Fibroblast of upper back skin (primary cell): ENCODE measurements at places on chromosomes 3 and 15.

DNA sequence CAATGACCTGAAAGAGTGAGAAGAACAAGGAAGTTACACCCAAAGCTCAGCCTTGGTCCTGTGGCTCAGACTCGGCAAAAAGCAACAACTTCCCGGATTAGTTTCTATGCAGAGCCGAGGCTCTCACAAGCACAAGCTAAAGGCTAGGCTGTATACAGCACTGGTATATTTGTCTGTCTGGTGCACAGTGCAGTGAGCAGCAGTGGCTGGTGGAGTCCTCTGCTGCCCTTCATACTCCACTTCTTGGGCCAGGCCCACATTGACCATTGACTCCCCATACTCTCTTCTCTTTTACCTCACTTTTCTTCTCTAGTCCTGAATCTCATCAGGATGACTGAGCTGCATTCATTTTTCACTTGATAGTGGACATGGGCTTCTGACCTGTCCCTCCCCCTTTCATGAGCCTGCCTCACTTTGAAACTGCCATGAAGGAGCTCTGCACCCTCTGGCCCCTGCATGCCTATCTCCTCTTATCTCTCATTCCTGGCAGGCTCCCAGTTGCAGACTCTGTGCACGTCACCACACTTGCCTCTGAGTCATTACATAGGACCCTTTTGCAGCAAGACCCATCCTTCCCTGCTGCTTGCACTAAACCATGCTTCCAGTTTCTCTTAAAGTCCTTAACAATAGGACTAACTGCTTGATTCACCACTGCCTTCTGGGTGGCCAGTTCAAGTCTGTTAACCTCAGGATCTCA is 379.3 kb downstream of the NTRK3 start:
- DNase-seq = peak; percentile 90

- DNase-seq = no peak
Measured at GRCh38 chr3:72093270-72093991, 308.5 kb upstream of the PROK2 start.

GRCh38 chr3:111472556-111472955 is 69.4 kb upstream of the CD96 start:
- no peak for DNase-seq

- no peak for DNase-seq
Measured at GRCh38 chr15:52464040-52464439, 64.6 kb downstream of the MYO5A start.

- no peak for DNase-seq
Measured at GRCh38 chr15:69860321-69860720, 237.4 kb downstream of the TLE3 start.

DNA sequence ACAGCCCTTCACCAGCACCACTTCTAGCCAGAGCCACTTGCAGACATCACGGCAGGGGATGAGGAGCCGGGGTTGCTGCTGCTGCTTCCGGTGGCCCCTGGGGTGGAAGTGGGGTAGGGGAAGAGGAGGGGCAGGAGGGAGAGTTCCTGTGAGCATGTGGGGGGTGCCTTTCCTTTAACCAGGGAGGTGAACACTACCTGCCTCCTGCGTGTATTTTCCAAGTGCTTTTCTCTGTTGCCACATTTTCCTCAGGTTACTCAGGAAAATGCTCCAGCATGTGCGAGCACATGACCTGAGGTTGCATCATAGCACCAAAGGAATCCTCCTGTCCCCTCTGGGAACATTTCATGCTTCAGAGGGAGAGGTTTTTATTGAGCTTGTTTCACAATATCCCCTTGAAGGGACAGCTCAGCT is 12.2 kb upstream of the SACM1L start:
- DNase-seq = peak; percentile 71

DNA sequence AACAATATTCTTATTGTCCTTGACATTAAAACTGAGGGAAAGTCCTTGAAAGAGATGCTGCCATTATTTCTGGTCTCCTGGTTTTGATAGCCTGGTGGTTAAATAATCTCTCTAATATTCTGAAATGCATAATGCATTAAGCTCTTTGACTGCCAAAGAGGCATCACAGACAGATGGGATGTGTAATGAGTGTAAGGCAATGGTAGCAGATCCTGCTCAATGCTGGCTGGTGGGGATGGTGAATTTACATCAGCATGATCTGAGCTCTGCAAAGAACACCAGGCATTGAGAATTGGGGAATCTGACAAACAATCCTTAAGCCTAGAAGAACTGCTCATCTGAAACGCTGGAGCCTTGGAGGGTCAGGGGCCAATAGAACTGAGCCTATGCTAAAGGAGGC is 528.6 kb upstream of the LMCD1 start:
- no peak for DNase-seq

GRCh38 chr3:25533399-25533798 is 105.3 kb downstream of the RARB start:
- no peak for DNase-seq

DNA sequence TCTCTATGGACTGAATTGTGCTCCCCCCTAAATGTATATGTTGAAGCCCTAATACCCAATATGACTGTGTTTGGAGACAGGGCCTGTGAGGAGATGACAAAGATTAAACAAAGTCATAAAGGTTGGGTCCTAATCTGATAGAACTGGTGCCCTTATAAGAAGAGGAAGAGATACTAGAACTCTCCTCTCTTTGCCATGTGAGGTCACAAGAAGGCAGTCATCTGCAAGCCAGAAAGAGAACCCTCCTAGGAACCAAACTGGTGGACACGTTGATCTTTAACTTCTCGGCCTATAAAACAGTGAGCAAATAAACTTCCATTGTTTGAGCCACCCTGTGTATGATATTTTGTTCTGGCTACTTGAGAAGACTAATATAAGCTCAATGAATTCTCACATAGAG is 31.6 kb upstream of the ENTPD3 start:
- DNase-seq = no peak

- DNase-seq = no peak
Measured at GRCh38 chr3:193782276-193782647, 189.3 kb downstream of the OPA1 start.

GRCh38 chr15:60001610-60002527 is 2.2 kb upstream of the FOXB1 start:
- DNase-seq = no peak

GRCh38 chr3:129576514-129577352 is 29.7 kb downstream of the PLXND1 start:
- no peak for DNase-seq

GRCh38 chr15:67850994-67851571 is 11.2 kb upstream of the RNU6-1 start:
- peak; percentile 55 for DNase-seq
